ENCODE measurements at places on chromosomes 12 and 14. TPM values are rescaled to one million over a fixed set of nuclear protein-coding genes. Genes with fewer than 3 reads are reported as not detected.

DNA sequence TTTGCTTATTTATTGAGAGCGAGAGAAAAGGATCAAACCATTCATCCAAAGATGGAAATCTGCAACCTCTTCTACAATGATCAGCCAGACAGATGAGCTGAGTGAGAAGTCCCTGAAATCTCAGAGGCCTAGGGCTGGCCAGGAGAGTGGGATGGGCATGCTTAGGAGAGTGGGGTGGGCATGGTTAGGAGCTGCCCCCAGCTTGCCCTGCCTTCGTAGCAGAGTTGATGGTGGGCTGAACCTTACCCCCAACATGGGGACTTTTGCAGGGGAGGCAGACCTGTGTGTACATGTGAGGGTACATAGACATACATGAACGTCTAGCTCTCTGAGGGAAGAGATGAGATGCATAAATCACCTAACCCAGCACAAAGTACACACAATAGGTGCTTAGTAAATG is 95.7 kb upstream of the ESRRB start:
- no peak for DNase-seq

DNA sequence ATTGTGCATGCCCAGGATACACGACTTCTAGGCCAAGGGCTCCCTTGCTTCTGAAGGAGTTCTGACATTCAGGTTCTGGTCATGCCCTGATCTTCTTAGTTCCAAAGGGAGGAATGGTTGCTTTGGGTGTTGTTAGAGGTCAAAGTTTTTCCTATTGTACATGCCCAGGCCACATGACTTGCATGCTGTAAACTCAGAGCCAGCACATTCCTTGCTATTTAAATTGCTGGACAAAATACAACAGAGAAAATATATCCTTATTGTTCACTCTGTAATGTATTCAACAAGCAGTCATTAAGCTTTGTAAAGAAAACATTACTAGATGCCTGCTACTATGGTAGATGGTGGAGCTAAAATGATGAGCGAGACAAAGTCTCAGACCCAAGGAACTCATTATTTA is 71.2 kb upstream of the COCH start:
- no peak for DNase-seq

- DNase-seq, result no peak
These were observed 10.1 kb downstream of the KRT80 start for GRCh38 chr12:52181746-52182145.

- no peak for DNase-seq
These were observed 176.1 kb downstream of the AEBP2 start for GRCh38 chr12:19615384-19615725.

Gene ACOT4
- not detected for polyA plus RNA-seq

Gene CACNA1C
- polyA plus RNA-seq, result not detected

- no peak for DNase-seq
These were observed 966.7 kb downstream of the SLC6A15 start for GRCh38 chr12:83945871-83946270.

Gene ADCY4
- 0.69 TPM for polyA plus RNA-seq

Gene RPGRIP1
- polyA plus RNA-seq, result 7.4 TPM
